Progenitor cell of endocrine pancreas (in vitro differentiated cells): ENCODE measurements at places on chromosomes 4 and X. TPM values are rescaled to one million over a fixed set of nuclear protein-coding genes. Genes with fewer than 3 reads are reported as not detected.

COX7B2 gene
- not detected in 2 replicates for total RNA-seq

APOOL gene
- total RNA-seq, result 22.3 and 24.0 TPM in 2 replicates

ABCD1 gene
- 15.2 and 15.3 TPM in 2 replicates for total RNA-seq

KANTR gene
- 16.0 and 18.0 TPM in 2 replicates for total RNA-seq

DNA sequence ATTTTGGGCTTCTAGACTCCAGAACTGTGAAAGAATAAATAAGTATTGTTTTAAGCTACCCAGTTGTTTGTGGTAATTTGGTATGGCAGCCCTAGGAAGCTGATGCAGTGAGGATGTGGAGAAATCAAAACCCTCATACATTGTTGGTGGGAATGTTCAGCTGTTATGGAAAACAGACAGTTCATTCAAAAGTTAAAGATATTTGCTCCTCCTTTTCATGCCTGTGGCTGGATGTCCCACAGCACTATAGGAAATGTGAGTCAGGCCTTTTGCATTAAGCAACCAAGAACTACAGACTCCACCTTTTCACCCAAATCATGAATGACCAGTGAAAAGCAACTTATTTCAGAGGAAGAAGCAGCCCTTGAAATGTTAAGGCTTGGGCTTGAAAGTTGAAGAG lies 6.7 kb downstream of the BBS12 start:
- peaks cover 17% of the 10 kb centered on the region for H3K36me3 ChIP-seq
- no peaks in the 10 kb centered on the region for H3K4me1 ChIP-seq
- no peak overlapping the region for H3K27ac ChIP-seq

DNA sequence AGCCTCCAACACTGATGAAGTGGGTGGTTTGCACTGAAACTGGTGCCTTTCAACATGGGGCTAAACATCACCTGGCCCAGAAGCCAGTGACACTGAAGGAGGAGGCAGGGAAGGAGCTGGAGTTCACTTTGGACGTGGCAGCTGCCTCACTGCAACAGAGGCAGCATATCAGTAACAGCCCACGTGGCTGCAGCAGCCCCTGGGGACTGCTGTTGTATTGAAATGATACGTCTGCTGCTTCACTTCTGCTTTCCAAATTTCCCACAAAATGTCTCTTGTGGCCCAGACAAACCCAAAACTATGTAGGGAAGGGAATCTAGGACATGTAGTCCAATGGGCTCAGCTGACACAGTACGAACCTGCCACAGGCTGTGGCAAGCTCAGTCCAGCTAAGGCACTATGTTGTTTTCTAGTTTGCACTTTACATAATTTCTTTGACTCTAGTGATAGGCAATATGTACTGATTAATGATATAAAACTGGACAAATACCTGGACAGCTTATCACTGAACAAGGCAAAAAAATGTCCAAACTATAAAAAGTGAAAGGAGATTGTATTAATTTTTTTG lies 84.7 kb upstream of the RAPGEF2 start:
- no peaks in the 10 kb centered on the region for H3K36me3 ChIP-seq
- H3K4me3 ChIP-seq, result no peak overlapping the region
- no peak for DNase-seq
- peaks cover 3% of the 10 kb centered on the region for H3K27me3 ChIP-seq

DNA sequence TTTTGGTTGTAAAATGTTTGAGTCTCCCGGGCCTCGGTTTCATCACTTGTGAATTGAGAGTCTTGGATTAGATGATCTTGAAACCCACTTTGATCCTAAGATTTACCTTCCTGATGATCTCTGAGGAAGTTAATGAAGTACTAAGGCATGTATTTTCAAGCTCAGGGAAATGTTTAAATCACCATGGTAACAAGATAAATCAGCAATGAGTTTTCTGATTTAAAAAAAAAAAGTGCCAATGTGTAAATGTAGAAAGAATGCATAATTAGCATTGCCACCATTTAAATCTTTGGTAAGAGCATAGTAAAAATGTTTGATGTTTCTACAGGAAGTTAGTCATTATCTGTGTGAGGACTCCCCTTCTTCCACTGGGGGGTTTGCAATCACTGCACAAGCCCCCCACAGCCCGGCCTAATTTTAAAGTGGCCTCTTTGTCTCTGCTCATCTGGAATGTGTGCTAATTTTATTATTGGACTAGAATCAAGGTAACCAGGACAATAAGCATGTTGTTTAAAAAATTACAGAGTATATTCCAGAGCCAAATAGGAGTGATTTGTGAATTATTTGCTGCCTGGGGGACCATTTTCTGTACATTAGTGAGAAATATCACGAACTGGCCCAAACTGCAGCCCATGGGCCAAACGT lies 93.6 kb downstream of the SLC34A2 start:
- H3K4me1 ChIP-seq, result peaks cover 5% of the 10 kb centered on the region
- no peaks in the 10 kb centered on the region for H3K27me3 ChIP-seq
- H3K4me3 ChIP-seq, result no peak overlapping the region
- DNase-seq, result no peak
- no peak overlapping the region for H3K27ac ChIP-seq

- H3K4me1 ChIP-seq, result no peaks in the 10 kb centered on the region
- no peak for DNase-seq
- no peaks in the 10 kb centered on the region for H3K27me3 ChIP-seq
- H3K36me3 ChIP-seq, result no peaks in the 10 kb centered on the region
- H3K27ac ChIP-seq, result no peak overlapping the region
Observed at GRCh38 chrX:26558719-26559386, 342.9 kb downstream of the MAGEB5 start.

- H3K4me3 ChIP-seq, result no peak overlapping the region
- H3K36me3 ChIP-seq, result no peaks in the 10 kb centered on the region
- H3K27ac ChIP-seq, result no peak overlapping the region
- peaks cover 15% of the 10 kb centered on the region for H3K27me3 ChIP-seq
- no peak for DNase-seq
- peaks cover 11% of the 10 kb centered on the region for H3K4me1 ChIP-seq
Observed at GRCh38 chrX:3143043-3143799, 102.0 kb downstream of the ARSF start.

DNA sequence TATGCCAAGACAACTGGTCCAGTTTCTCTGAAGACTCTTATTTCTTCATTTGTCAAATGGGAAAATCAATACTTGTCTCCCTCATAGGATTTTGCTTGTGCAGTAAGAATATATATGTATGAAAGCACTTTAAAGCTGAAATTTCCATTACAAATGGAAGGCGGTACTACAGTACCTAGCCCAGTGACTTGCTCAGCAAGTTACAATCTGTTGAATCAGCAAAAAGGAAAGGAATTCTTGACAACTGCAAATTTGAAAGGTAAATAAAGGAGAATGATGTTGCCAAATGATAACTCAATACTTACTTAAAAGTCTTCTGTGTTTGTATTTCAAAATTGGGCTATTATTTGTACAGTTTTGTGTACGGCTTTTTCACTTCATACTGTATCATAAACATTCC lies 71.1 kb downstream of the PKD2 start:
- H3K4me1 ChIP-seq, result peaks cover 5% of the 10 kb centered on the region
- no peak for DNase-seq
- H3K36me3 ChIP-seq, result peaks cover 19% of the 10 kb centered on the region
- H3K27me3 ChIP-seq, result no peaks in the 10 kb centered on the region
- no peak overlapping the region for H3K4me3 ChIP-seq

- no peaks in the 10 kb centered on the region for H3K4me1 ChIP-seq
- no peak overlapping the region for H3K27ac ChIP-seq
Observed at GRCh38 chr4:103449296-103450023, 251.3 kb upstream of the CENPE start.

DNA sequence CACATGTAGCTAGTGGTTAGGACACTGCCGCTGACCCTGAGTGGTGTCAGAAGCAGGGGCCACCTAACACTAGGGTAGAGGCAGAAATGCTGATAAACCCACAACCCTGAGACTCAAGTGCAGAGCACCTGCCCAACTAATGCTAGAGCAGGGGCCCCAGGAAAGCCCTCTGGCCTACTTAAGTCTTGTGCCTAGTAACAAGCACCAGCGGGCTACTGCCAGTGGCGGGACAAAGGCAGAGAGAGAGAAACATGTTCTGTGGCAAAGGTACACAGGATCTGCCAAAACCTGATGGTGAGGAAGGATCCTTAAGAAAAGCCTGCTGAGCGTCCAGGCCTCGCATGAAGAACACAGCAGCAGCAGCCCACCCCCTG lies 172.4 kb downstream of the PRDM5 start:
- H3K4me3 ChIP-seq, result no peak overlapping the region
- H3K36me3 ChIP-seq, result peaks cover 26% of the 10 kb centered on the region
- no peaks in the 10 kb centered on the region for H3K27me3 ChIP-seq
- DNase-seq, result no peak

GRCh38 chrX:102515975-102516941 lies at the start of gene TMSB15A:
TSS of gene TMSB15A (minus strand) at chrX:102516739.
- H3K27me3 ChIP-seq, result peaks cover 3% of the 10 kb centered on the region
- peak within 1 kb of the TSS; percentile 98 for H3K27ac ChIP-seq
- peaks cover 12% of the 10 kb centered on the region for H3K36me3 ChIP-seq
- H3K4me3 ChIP-seq, result peak within 1 kb of the TSS; percentile 85

DNA sequence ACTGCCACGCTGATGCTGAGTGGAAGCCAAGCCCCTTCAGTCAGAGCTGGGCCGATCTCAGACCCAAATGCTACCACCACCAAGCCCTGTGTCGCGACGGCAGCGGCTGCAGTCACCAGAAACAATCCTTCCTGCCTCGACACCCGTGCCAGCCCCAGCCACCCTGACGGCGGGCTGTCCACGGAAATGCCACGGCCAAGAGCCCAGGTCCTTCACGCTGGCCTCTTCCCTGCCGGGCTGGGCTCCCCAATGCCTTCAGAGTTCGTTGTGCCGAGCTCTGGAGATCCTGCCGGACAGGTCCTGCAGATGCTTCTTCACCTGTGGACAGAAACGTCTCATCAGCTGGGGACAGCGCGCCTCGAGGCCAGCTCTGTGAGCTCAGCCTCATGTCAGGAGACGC lies 19.5 kb downstream of the LRPAP1 start:
- H3K36me3 ChIP-seq, result peaks cover 40% of the 10 kb centered on the region
- DNase-seq, result no peak
- H3K27ac ChIP-seq, result no peak overlapping the region

- no peaks in the 10 kb centered on the region for H3K4me1 ChIP-seq
- H3K4me3 ChIP-seq, result no peak overlapping the region
- peaks cover 7% of the 10 kb centered on the region for H3K27me3 ChIP-seq
- no peaks in the 10 kb centered on the region for H3K36me3 ChIP-seq
- no peak overlapping the region for H3K27ac ChIP-seq
Observed at GRCh38 chr4:4195354-4195753, 31.4 kb downstream of the OTOP1 start.

DNA sequence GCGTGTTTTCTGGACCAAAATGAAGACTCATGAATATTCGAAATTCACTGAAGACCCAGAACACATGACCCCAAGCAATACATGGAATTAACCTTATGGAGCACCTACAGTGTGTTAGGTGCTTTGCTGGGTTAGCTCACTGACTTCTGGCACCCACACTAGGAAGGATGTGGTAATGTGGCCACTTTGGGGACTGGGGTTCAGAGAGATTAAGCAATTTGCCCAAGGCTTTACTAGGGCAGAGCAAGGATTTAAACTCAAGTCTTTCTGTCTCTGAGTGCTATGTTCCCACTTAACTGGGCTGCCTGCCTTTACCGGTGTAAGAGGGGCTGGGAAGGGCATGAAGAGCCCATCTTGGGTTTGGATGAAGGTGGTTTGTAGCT lies 162.0 kb upstream of the ATP6AP2 start:
- no peaks in the 10 kb centered on the region for H3K27me3 ChIP-seq
- H3K36me3 ChIP-seq, result no peaks in the 10 kb centered on the region

DNA sequence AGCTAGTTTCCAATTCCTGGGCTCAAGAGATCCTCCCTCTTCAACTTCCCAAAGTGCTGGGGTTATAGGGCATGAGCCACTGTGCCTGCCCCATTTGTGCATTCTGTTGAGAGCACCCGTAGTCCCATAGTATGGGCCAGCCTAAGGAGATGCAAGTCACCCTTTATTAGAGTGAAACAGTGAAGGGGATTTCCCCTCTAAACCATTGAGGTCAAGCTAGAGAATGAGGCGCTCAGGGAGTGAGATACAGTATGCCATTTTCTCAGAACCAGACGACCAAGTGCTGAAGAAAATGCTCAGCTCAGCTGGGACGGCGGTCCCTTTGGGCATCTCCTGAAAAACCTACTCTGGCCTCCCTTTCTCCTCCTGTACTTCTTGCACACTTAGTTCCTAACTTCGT lies 18.7 kb downstream of the RNF4 start:
- H3K27me3 ChIP-seq, result no peaks in the 10 kb centered on the region
- no peak overlapping the region for H3K27ac ChIP-seq
- no peak for DNase-seq
- peaks cover 16% of the 10 kb centered on the region for H3K4me1 ChIP-seq
- peaks cover 10% of the 10 kb centered on the region for H3K36me3 ChIP-seq

- peak within 1 kb of the TSS; percentile 82 for H3K4me3 ChIP-seq
- H3K27me3 ChIP-seq, result no peaks in the 10 kb centered on the region
- H3K4me1 ChIP-seq, result peaks cover 15% of the 10 kb centered on the region
- H3K27ac ChIP-seq, result peak within 1 kb of the TSS; percentile 95
- no peaks in the 10 kb centered on the region for H3K36me3 ChIP-seq
- peak; percentile 34 for DNase-seq
Observed at GRCh38 chrX:9785944-9786797, at the start of gene SHROOM2. TSS of gene SHROOM2 (plus strand) at chrX:9786429. CDS start at chrX:9786546, 117 bp downstream.

DNA sequence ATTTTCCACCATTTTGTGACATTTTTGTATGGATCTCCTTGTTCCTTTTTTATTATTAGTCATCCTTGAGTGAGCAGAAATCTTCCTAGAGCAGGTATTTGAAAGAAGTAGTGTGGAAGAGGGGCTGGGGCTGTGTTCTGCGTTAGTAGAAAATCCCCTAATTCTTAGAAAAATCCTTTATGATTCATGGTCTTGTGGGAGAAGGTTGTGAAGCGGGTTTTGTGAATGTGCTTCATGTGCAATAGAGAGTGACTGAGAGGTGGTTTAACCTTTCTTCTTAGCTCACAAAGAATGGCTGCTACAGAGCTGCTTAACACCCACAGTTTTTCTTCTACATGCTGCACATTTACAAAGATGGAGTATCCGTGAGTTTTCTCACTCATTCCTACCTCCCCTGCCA lies 220.5 kb downstream of the IDS start:
- no peak overlapping the region for H3K27ac ChIP-seq
- no peaks in the 10 kb centered on the region for H3K4me1 ChIP-seq
- no peaks in the 10 kb centered on the region for H3K27me3 ChIP-seq
- H3K36me3 ChIP-seq, result no peaks in the 10 kb centered on the region
- H3K4me3 ChIP-seq, result no peak overlapping the region

GRCh38 chrX:36916941-36917340 lies 91.2 kb upstream of the FAM47C start:
- no peaks in the 10 kb centered on the region for H3K36me3 ChIP-seq
- H3K4me1 ChIP-seq, result no peaks in the 10 kb centered on the region
- no peak overlapping the region for H3K27ac ChIP-seq

- H3K4me1 ChIP-seq, result no peaks in the 10 kb centered on the region
- no peak for DNase-seq
- no peaks in the 10 kb centered on the region for H3K27me3 ChIP-seq
- peaks cover 10% of the 10 kb centered on the region for H3K36me3 ChIP-seq
- no peak overlapping the region for H3K4me3 ChIP-seq
Observed at GRCh38 chr4:53424280-53424679, 46.8 kb downstream of the FIP1L1 start.

DNA sequence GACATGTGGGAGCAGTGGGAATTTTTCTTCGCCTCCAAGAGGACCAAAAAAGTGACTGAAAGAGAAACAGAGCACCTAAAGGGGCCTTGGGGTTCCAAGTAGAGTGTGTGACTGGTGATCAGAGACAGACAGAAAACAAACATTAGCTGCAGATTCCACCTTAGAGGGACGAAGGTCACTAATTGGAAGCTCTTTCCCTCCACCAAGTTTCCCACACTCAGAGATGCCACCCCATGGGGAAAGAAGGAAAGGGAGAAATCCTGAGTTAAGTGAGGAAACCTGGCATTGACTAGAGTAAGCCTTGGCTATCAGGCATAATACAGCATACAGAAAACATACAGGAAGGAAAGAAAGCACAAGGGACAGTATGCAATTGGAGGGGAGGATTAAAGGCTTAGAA lies 90.9 kb downstream of the HNRNPD start:
- no peak overlapping the region for H3K4me3 ChIP-seq
- peaks cover 7% of the 10 kb centered on the region for H3K4me1 ChIP-seq
- peaks cover 3% of the 10 kb centered on the region for H3K27me3 ChIP-seq
- no peaks in the 10 kb centered on the region for H3K36me3 ChIP-seq
- no peak overlapping the region for H3K27ac ChIP-seq

- H3K27ac ChIP-seq, result no peak overlapping the region
- H3K36me3 ChIP-seq, result no peaks in the 10 kb centered on the region
- peaks cover 2% of the 10 kb centered on the region for H3K4me1 ChIP-seq
Observed at GRCh38 chrX:68822641-68823410, 6.0 kb upstream of the EFNB1 start.
